Lung microvascular endothelial cell (primary cell): ENCODE measurements at places on chromosomes 5 and 9.
A peak's percentile ranks its signal among the peaks of the same experiment; 100 is the strongest.

- no peak for DNase-seq
Measured at GRCh38 chr9:87973122-87973521, 1.2 kb downstream of the CDK20 start.

GRCh38 chr5:150764530-150764929 is 5.7 kb upstream of the DCTN4 start:
- DNase-seq: no peak

GRCh38 chr9:69420611-69421270 is 95.7 kb downstream of the ENTREP1 start:
- DNase-seq: no peak

DNA sequence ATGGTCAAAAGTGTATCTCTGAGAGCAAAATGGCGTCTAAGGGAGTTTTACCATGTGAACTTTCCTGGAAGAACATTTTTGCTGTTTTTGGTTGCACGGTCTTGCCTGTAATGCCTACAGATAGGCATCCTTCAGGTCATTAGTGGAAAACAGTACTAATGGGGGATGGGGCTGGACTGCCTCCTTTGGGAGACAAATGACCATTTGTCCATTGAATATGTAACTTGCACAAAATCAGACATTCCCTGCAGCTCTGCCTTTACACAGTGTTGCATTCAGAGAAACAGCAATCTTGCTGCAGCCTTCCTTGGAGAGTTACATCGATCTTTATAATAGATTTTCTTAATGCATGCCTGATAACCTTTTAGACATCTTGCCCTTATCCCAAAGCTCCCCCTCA is 138.5 kb upstream of the EGFLAM start:
- DNase-seq: no peak

- DNase-seq: peak; percentile 65
Measured at GRCh38 chr9:83299571-83299970, 236.6 kb upstream of the RASEF start.

DNA sequence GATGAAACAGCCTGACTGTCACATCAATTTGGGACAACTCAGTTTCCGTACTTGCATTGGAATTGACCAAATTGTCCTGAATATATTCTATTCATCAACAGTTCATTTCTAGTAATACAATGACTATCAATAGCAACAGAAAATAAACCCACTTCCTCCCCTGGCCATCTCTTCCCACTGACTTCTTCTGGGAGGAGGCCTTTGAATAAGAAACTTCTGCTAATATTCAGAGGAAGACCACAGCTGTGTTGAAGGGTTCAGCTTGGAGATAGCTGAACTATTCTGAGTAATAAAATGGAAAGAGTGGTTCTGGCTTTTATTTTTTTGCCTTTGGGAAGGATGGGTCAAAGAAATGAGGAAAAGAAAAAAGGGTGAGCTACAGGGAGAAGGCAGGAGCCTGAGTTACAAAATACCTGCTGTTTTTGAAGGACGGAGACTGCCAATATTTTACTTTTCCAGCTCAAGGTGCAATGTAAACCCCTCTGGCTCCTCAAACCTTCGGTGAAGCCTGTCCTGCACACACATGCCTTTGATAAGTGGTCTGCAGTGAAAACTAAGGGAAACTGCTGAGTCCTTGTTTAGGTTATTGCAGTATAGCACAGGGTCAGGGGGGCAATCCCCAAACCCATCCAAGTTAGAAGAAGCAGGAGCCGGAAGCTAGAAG is 29.9 kb downstream of the FYB1 start:
- DNase-seq: no peak
